ENCODE measurements at places on chromosomes 16 and 17. TPM values are rescaled to one million over a fixed set of nuclear protein-coding genes. Genes with fewer than 3 reads are reported as not detected.

The TMC5 gene
- total RNA-seq: 2.2 TPM

The CPNE7 gene
- 1.2 TPM for total RNA-seq

The PABPN1L gene
- 0.40 TPM for total RNA-seq

The PAFAH1B1 gene
- 144 TPM for total RNA-seq

DNA sequence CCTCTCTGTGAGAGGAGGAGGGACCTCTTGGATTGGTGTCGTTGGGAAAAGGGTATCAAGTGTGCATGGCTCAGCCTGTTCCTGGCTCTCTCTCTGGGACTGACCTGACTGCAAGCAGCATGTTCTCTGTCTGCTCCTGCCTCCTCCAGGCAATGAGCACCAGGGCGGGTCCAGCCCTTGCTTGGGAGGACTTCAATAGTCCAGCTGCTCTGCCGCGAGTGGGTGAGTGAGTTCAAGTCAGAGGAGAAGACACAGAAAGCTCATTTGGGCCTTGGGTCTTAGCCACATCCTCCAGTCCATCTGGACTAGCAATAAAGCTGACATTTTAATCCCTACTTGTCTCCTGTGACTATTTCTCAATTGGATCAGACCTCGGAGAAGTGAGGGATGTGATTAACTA is 25.2 kb upstream of the TNS4 start:
- peaks cover 10% of the 10 kb centered on the region for H3K4me1 ChIP-seq
- no peaks in the 10 kb centered on the region for H3K27me3 ChIP-seq
- no peak for DNase-seq

DNA sequence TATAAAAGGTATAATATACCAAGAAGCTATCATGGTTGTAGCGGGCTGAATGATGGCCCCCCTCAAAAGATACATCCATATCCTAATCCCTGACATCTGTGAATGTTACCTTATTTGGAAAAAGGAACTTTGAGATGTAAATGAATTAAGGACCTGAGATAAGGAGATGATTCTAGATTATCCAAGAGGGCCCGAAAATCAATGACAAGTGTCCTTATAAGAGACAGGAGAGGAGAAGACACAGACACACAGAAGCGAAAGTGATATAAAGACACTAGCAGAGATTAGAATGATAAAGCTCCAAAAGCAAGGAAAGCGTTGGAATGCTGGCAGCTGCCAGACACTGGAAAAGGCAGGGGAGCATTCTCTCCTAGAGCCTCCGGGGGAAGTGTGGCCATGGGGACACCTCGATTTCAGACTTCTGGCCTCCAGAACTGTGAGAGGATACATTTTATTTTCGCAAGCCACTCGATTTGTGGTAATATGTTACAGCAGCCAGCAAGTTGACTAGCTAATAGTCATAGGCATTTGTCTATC is 12.5 kb upstream of the GP1BA start:
- H3K4me3 ChIP-seq: peak overlapping the region; percentile 4
- H3K27ac ChIP-seq: peak overlapping the region; percentile 78
- H3K36me3 ChIP-seq: no peaks in the 10 kb centered on the region
- H3K4me1 ChIP-seq: peaks cover 11% of the 10 kb centered on the region
- H3K27me3 ChIP-seq: no peaks in the 10 kb centered on the region
- DNase-seq: no peak

GRCh38 chr17:9666461-9667050 is 21.2 kb downstream of the USP43 start:
- H3K4me3 ChIP-seq: no peak overlapping the region
- H3K36me3 ChIP-seq: peaks cover 37% of the 10 kb centered on the region
- DNase-seq: peak; percentile 6
- peaks cover 2% of the 10 kb centered on the region for H3K27me3 ChIP-seq

GRCh38 chr16:67807148-67807682 is 526 bp downstream of the TSNAXIP1 start:
- peaks cover 6% of the 10 kb centered on the region for H3K36me3 ChIP-seq
- DNase-seq: no peak
- no peaks in the 10 kb centered on the region for H3K27me3 ChIP-seq

DNA sequence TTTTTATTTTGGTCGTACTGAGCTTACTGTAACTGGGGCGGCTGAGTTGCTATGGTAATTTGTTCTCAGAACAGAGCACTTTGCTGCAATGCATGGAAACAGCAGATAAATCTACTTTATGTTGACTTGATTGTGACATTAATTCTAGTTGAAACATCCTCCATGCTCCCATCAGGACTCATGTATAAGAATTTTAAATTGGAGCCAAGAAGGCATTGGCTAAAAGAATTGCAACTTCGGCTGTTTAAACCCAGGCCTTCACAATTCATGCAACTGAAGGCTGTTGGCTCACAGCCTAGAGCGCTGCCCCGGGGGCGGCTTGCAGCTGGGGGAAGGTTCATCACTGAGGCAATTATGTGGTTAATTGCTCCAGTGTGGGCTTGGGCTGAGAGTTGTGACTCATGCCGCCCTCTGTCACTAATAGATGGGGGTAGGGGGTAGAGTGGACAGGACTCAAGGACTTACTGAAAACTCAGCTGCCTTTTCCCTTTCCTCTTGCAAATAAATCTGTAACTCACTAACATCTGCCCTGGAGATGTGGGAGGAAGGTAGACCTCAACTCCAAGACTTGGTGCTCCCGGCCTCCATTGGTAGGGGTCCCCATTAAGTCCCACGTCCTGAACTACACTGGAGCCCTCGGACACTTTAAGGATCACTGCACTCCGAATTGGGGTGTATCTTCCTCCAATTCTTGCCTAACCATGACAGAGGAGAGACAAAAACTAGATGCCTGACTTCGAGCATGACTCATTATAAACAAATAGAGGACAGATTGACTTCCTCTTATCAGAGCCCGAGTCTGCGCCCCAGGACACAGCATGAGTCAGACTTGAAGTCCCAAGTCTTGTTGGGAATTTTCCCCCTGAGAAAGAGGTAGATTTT is 37.5 kb downstream of the ERCC4 start:
- H3K4me3 ChIP-seq: no peak overlapping the region
- peak; percentile 52 for DNase-seq
- H3K27me3 ChIP-seq: peaks cover 3% of the 10 kb centered on the region
- H3K4me1 ChIP-seq: peaks cover 39% of the 10 kb centered on the region

Measured in mesothelial cell of epicardium (in vitro differentiated cells).